ENCODE measurements at places on chromosomes 12 and 14.

- no peak for DNase-seq
Observed at GRCh38 chr12:27711317-27711682, 668 bp downstream of the MRPS35 start.

DNA sequence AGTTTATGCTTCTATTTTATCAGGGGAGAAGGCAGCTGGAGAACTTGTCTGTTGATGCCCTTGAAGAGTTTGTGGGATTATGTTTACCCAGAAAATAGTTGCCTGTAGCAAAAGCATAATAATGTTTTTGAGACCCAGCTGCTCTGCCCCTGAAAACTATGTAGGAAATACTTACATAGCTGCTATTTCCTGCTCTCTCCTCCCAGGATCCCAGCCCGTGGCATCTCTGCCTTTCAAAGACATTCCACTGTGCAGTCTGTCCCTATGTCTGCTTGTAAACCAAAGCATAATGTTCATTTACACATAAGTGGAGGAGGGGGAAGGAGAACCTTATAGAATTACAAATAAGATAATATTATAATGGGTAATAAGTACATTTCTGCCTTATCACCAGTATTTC is 198.7 kb downstream of the SYT1 start:
- DNase-seq = no peak

- no peak for DNase-seq
Observed at GRCh38 chr14:99394602-99395156, 86.0 kb downstream of the SETD3 start.

GRCh38 chr12:132071830-132072384 is 72.2 kb downstream of the DDX51 start:
- no peak for DNase-seq

- no peak for DNase-seq
Observed at GRCh38 chr14:76420827-76421226, 44.9 kb downstream of the ESRRB start.

GRCh38 chr12:127235761-127236160 is 1031.2 kb upstream of the TMEM132C start:
- no peak for DNase-seq

GRCh38 chr12:80299219-80299618 is 144.8 kb upstream of the PTPRQ start:
- no peak for DNase-seq

DNA sequence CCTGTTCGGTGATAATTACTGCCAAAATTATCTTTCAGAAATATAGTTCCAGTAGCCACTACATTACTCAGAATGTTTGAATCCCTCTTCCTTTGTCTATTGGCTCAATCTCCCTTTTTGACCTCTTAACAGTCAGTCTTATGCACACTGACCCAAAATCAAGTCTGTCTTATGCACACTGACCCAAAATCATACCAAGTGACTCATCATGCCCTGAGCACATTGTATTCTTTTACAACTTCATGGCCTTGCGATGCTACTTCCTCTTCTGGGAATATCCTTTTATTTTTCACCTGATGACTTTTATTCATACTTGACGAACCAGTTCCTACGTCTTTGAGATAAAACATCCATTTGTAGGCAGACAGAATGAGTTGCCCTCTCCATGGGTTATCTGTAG is 182.3 kb downstream of the NPAS3 start:
- DNase-seq = no peak

- no peak for DNase-seq
Observed at GRCh38 chr14:33925235-33925634, 25.6 kb downstream of the EGLN3 start.

GRCh38 chr14:94560291-94560665 is 964 bp upstream of the SERPINA4 start:
- no peak for DNase-seq

- no peak for DNase-seq
Observed at GRCh38 chr12:50184261-50184660, 17.1 kb upstream of the CERS5 start.

GRCh38 chr12:104533134-104533533 is 76.4 kb downstream of the CHST11 start:
- no peak for DNase-seq

- DNase-seq = no peak
Observed at GRCh38 chr14:104195878-104196277, 57.5 kb downstream of the KIF26A start.

DNA sequence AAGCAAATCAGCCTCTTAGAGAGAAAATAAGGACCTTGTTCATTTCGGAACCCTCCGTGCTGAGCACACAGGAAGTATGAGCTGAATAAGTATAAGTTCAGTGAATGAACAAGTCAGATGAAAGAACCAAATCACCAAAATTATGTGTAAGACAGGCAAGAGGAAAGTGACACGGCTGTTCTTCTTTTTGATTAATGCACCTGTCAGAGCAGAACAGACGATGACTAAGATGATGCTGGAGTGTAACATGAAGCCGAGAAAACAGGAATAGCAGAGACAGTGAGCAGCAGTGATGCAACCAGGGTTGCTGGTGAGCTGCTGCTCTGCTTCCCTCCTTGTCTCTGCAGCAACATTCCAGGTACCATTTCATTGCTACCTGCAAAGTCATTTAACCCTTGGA is 861.1 kb downstream of the GALC start:
- DNase-seq = peak; percentile 11

- no peak for DNase-seq
Observed at GRCh38 chr14:102551995-102552705, 40.3 kb upstream of the RCOR1 start.

DNA sequence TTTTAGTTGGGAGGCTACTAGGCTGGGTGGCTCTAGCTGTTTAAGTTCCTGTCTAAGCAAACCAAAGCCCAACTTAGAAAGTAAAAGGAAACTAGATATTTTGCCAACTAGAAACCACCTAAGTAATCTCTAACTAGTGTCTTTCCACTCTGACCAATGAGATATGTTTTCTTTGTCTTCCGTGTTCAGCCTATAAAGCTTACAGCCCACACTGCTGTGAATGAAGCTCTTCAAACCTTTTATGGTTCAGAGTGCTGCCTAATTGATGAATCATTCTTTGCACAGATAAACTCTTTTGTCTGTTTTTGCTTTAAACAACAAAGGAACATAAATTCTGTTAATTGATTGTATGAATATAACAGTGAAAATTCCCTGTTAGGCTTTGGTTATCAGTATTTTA is 66.1 kb downstream of the FUT8 start:
- DNase-seq = no peak

- peak; percentile 35 for DNase-seq
Observed at GRCh38 chr14:104224506-104225277, 86.3 kb downstream of the KIF26A start.

GRCh38 chr12:90842477-90842876 is 112.5 kb downstream of the CCER1 start:
- no peak for DNase-seq

DNA sequence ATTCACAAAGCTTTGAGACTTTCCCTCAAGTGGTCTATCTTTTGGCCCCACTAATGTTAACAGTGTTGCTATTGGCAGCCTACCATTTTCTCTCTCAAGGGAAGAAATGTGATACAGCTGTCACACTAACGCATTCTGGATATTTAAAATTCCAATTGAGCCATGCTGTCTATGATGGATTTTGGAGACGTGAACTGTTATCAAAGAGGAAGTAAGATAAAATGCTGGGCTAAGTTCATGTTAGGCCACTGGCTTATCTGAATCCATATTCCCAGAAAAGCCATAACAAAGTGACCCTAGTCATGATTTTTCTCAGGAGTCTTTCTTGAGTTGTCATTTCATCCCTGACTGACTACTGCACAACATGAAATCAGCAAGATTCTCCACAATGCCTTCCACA is 200.2 kb downstream of the PHLDA1 start:
- no peak for DNase-seq

DNA sequence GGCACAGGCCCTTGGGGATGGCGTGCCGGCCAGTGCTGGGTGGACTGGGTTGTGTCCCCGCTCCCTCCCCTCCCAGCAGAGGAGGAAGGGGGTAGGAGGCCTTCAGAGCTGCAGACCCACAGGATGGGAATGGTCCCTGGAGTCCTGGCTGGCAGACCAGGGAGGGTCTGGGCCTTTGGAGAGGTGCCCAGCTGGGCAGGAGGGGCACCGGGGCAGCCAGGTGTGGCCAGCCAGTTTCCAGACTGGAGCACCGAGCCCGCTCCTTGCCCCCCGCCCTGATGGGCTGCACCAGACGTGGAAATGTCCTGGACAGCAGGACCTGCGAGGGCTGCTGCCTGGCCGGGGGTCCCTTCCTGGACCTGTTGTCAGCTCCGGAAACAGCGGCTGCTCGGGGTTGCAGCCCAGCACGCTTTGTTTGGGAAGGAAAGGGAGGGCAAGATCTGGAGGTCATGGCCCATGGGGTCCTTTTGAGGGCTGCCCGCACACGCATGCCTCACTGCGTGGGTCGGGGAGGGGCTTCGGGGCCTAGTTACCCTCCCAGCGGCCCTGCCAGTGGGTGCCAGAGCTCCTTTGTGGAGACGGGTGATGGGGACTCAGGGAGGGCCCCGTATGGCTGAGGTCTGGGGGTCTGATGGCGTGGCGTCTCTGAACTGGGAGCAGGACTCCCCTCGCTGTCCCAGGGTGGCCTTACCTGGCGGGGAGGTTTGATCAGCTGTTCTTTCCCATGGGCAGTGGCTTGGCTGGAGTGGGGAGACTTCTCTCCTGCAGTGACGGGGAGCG is 9.1 kb downstream of the KIF26A start:
- DNase-seq = no peak

DNA sequence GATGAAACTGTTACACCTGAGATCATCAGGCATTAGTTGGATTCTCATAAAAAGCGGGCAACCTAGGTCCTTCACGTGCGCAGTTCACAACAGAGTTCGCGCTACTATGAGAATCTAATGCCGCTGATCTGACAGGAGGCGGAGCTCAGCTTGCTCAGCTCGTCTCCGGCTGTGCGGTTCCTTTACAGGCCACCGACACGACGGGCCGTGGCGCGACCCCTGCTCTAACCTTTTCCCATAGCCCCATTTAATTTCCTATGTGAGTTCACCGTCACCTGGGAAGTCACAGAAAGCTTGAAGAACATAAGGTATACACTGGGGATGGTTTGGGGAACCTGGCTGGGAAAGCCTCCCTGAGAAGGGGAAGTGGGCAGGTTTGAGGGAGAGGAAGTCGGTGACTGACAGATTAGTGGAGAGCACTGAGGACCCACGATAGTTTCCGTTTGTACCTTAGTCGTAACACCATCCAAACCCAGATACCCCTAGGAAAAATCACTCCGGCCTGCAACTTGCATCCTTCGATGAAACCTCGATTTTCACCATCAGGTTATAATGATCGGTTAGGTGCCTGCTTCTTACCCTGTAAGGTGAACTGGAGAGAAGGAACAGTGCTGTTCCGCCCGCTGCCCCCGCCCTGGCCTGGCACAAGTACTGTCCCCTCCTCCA is 2.8 kb upstream of the AAAS start:
- peak; percentile 5 for DNase-seq

DNA sequence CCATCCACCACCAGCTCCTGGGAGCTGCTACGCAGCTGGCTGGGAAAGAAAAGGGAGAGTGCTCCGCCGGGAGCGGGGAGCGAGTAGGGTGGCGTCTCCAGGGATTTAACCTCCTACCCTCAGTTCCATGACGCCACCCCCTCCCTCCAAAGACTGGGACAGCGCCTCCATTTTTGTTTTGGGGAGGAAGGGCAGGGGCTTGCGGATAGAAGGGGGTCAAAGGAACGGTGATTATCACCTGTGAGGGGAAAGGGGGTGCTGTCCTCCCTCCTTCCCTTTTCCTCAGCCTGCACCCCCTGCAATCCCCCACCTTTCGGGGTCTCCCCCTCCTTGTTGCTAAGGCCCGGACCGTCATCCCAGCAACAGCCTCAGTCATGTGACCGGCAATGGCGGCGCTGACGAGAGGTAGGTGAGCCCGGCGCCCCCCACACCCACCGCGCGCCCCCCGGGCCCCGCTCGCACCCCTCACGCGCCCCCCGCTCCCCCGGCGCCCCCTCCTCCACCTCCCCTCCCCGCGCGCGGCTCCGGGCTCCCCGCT is at the start of gene DTX3:
Gene DTX3, plus strand, starts transcription at position 371 of the 538 bp plus-strand sequence. CDS start 1,694 bp downstream, outside the sequence.
- DNase-seq = peak; percentile 50

- no peak for DNase-seq
Observed at GRCh38 chr14:47917344-47917954, 242.0 kb upstream of the MDGA2 start.

DNA sequence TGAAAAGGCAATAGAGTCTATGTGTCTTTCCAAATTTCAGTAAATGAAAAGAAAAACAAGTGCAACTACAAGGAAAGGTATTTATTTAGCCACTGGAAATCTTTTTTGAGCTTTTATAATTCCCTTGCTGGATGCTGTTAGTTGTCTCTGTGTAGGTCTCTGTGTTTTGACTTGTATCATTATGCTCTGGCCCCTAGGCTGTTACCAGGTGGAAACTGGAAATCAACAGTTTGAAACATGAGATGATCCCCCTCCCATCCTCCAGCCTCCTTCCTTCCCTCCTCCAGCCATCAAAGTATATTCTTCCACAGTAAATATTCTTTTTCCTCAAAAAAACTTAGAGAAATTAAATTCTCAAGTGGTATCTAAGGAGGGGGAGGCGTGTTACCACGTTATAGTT is 934 bp upstream of the DCN start:
- no peak for DNase-seq

DNA sequence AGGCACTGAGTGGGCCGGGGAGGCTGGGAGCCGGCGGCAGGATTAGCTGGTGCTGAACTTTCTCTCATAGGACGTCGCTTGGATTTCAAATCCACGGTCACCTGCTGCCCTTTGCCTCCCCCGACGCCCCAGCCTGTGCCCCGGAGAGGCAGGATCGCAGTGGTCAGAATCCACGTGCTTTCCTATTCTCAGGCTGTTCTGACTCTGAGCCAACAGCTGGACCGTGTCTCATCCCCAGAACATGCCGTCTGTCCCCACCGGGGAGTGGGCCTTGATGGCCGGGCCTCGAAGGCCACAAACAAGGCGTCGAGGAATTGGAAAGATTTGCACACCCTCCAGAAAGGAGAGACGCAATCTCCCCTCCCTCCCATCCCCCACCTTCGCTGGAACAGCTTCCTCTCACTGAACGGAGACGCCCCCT is 18.5 kb upstream of the MLXIP start:
- no peak for DNase-seq

- no peak for DNase-seq
Observed at GRCh38 chr12:109811624-109811995, 21.6 kb downstream of the TRPV4 start.

GRCh38 chr14:33676135-33676566 is 274.7 kb downstream of the EGLN3 start:
- DNase-seq = peak; percentile 21

GRCh38 chr14:81164167-81164774 is 56.5 kb downstream of the GTF2A1 start:
- DNase-seq = peak; percentile 22

Data from NCI-H510A (cell line).